Jurkat, Clone E6-1 (cell line): ENCODE measurements at places on chromosomes 2 and 18.

DNA sequence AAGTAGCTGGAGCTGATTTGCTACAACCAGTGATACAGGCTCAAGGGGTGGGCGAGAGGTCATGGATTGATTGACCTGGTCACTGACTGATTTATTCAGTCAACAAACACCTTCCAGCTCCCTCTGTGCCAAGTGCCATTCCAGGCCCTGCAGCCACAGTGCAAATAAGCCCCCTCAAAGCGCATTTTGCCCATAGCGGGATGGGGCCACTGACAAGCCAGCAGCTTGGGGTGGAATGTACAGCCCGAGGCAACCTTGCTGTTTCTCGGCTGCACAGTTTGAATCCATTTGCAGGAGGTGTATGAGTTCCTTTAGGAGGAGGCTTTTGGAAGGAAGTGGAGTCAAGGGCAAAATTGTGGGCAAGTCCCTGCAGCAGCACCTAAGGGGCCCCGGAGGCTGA lies 235.2 kb downstream of the TPGS2 start:
- DNase-seq: no peak

DNA sequence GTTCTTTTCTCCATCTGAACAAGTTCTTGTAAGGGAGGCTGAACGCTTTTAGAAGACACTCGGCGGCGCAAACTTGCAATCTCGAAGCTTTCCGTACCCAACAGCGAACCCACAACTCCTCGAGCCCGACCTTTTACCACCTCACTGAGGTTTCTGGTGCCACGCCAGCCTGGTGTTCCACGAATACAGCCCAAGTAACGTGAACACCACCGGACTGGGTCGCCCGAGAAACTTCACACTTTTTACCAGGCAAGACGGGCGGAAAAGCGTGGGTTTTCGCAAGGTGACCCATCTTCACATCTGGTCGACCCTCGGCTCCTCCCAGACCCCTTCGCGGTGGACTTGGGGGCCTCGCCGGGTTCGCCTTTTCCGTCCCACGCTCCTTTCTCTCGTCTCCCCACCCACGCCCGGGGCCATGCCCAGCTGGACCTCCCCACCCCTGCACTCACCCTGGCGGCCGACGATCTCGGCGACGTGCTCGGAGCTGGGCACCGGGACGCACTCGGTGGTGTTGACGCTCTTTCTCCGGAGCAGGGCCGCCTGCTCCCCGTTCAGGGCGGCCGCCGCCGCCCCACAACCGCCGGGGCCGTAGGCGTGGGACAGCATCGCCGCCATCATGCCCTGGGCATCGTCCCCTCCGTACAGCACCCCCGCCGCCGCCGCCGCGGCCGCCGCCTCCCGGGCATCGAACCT lies 1.2 kb downstream of the MEX3C start:
- DNase-seq: no peak

DNA sequence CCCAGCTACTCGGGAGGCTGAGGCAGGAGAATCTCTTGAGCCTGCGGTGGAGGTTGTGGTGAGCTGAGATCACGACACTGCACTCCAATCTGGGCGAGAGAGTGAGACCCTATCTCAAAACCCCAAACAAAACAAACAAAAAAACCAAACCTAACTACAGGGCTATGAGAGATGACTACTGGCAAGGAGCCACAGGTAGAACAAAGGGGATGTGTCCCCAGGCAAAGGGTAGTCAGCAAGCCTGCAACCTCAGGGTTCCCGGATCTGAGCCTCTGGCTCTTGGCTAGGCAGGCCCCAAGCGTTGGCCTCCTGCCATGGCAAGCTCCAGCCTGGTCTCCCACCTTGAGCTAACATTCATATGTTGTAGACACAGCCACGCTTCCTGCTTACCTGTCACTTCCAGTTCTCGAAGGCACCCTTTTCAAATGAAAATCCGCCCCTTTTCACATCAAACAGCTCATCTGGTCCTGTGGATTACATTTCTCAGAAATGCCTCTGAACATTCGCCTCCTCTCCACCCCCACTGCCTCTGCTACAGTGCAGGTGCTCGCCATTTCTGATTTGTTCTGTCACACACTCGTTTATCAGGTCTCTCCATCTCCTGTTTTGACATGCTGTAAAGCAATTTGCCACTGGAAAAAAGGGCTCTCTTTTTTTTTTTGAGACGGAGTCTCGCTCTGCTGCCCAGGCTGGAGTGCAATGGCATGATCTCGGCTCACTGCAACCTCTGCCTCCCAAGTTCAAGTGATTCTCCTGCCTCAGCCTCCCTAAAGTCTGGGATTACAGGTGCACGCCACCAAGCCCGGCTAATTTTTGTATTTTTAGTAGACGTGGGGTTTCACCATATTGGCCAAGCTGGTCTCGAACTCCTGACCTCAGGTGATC lies 13.1 kb upstream of the ACTR3 start:
- DNase-seq: peak; percentile 42

DNA sequence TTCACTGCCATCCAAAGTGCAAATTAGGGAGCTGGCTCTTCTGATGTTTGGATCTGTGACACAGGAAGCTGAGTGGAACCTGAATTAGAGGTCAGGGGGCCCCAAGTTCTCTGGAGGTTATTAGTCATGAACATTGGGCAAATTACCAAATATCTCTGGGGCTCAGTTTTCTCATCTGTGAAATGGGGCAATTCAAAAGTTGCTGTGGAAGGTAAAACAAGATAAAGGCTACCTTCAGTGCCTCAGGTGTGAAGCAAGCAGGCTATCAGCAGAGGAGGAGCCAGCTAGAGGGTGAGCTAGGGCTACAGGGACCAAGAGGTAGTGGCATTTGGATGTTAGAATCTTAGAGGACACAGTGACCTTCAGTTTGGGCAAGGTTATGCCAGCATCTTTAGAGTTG lies 89.4 kb upstream of the FAM136A start:
- no peak for DNase-seq

DNA sequence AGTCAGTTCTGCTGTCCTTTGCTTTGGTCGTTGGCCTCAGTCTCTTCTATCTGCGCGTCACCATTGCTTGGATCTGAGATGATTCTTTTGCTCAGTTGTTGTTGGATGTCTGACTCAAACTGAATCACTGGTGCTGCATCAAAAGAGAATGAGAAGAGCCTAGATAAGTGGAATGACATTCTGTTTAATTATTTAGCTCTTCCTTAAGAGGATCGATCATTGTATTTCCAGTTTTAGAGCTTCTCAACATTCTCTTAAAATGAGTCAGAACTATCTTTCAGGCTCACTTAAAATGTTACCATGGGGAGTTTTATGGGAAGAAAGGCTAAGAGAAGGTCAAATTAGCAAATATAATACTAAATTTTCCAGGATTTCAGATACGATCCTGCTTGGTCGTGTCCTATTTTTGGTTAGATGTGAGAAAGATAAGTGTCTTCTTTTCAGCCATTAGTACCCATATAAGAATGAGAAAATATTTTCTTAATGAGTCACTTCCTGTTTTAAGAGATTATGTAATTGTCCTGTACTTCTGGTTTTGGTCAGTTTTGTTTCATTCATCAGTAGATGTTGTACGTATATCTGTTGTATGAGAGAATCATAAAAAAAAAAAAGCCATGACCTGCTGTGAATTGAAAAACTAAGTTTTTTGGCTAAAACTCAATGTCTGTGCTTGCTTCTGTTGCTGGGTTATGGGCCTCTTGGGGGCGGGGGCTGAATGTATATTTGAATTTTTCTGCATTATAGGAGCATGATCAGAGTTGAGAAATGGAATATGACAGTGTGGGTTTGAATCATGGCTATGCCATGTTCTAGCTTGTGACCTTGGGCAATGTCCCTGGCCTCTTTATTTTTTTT lies 31.6 kb upstream of the CASP10 start:
- no peak for DNase-seq

GRCh38 chr18:74869904-74870863 lies 272.5 kb downstream of the ZNF407 start:
- no peak for DNase-seq
